HEK293T (cell line): ENCODE measurements at places on chromosomes 6 and 20.

GRCh38 chr6:21777846-21778245 is 184.3 kb downstream of the SOX4 start:
- no peak for DNase-seq

- DNase-seq, result no peak
Measured at GRCh38 chr6:19492636-19493405, 344.3 kb upstream of the ID4 start.

DNA sequence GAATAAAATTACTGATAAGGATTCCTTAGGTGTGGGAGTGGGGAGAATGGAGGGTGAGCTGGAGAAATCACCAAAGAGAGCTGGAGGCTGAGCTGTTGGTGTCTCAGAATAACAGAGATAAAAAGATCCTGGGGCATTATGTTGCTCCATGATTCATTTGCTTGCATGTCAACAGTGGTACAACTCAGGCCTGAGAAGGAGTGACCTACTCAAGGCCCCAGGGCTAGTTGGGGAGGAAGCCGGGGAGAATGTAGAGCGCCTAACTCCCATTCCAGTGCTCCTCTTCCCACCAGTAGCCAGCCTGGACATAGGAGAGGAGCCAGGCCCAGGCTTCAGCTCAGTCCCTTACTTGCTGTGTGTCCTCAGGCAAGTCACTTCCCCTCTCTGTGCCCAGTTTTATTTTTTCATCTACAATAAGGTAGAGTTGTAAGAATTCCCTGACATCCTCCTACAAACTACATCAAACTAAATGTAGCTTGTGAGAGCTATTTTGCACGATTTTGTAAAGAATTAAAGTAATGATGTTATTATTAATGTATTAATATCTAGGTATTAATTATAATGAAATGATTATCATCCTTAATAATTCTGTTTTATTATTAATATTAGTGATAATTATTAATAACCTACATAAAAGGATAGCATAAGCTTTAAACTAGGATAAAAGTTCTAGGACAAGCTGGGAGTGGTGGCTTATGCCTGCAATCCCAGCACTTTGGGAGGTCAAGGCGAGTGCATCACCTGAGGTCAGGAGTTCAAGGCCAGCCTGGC is 250.9 kb upstream of the SULF2 start:
- DNase-seq, result no peak

GRCh38 chr20:18172379-18172778 is 34.7 kb downstream of the KAT14 start:
- no peak for DNase-seq
